Midbrain (tissue), 1 donor: ENCODE measurements at places on chromosomes 1 and 21.

- DNase-seq: no peak
These were observed 30.7 kb downstream of the CNIH4 start for GRCh38 chr1:224387302-224387912.

GRCh38 chr1:160827418-160827817, 31.4 kb downstream of the LY9 start:
- no peak for DNase-seq

DNA sequence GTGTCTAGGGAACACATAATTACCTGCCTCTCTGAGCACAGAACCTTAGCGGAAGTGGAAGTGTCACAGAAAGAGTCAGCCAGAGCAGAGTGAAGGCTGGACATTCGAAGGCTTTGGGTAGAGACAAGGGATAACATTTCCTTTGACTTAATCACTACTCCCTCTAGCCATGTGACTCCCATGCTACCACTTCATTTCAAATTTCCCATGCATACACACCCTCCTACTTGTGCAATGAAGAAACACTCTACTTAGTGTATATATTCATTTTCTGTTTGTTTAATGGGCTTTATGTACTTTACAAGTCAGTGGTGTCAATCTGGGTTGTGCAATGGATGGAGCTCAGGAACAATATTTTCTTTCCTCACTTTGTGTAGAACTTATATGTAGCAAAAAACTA, 6.9 kb downstream of the ANKRD35 start:
- no peak for DNase-seq

- DNase-seq: no peak
These were observed 17.7 kb downstream of the TNR start for GRCh38 chr1:175725684-175726083.

DNA sequence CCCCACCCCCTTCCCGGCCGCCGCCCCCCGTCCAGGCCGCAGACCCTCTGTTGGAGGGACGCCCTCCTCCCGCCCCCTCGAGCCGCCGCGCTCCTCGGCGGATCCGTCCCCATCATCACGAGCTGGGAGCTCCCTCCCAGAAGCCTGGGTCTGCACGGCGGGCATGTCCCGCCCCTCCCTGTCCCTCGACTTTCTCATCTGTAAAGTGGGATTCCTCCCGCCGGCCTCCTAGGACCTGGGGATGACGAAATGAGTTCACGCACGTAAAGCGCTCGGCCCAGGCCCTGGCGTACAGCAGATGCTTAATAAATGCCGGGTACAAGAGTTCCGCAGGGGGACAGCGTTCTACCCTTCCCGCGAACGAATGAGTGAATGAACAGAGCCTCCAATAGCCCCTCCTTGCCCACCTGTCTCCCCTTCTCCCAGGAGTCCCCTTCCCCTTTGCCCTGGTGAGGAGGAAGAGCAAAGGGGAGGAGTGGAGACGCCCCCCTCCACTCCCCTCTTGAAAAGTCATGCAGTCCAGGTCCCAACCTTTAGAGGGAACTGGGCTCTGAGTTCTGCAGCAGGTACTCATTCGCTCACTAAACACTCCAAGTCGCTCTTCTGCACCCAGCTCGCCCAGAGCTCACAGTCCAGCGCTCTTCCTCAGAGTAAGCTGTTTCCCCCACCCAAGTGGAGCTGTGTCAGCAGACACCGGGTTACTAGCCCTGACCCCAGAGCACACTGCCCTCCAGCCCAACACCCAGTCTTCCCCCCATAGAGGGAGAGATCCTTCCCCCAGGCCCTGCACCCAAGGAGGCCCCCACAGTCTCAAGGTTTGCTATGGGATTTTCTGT, 16.8 kb downstream of the RAP1GAP start:
- DNase-seq: no peak

DNA sequence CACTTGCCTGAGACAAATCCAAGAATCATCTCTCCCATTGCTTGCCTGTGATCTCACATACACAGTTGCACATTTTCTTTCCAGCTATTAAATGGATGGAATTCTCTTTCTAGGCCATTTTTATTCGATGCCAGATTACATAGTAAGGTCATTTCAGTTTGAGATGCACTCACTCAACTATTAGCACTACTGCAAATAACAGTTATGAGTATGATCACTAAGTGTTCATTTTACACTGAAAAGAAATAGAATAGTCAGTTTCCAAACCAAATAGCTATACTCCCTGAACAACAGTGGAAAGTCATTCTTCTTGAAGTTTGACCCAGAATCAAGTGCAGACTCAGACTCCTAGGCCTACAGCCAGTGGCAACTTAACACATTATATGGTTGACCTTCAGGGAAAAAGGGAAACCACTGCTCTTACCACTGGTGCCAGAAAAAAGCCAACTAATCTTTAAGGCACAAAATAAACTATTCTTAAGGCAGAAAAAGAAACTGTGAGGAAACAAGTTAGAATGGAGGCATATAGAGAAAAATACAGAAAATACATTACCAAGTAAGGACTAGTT, 31.5 kb downstream of the WNT2B start:
- DNase-seq: no peak

DNA sequence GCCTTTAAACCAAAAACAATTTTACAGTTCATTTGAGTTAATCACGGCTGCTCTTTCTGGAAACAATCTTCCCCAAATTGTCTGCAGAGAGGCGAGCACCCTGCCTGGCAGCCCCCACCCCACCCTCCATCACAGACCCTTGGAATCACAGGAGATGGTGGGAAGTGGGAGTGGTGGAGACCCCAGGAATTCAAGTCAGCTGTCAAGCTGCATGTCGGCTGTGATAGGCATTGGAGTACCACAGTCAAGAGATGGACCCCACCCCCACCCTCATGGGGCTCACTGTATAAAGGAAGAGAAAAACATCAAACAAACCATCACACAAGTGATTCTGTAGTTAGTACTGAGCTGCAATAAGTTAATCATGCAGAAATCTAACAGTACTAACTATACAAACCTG, 360.4 kb downstream of the MATN1 start:
- DNase-seq: no peak
